Left renal cortex interstitium (tissue), 4 donors: ENCODE measurements at places on chromosomes 13 and 19. TPM values are rescaled to one million over a fixed set of nuclear protein-coding genes. Genes with fewer than 3 reads are reported as not detected.

- DNase-seq, result no peak
Measured at GRCh38 chr19:16535381-16535780, 6.9 kb downstream of the CHERP start.

GRCh38 chr13:68697551-68697950 is 1410.1 kb upstream of the ATXN8OS start:
- no peak for DNase-seq

GRCh38 chr13:38570706-38571105 is 116.2 kb upstream of the FREM2 start:
- no peak for DNase-seq

- no peak for DNase-seq
Measured at GRCh38 chr13:112964971-112965492, 4.0 kb upstream of the MCF2L start.

DNA sequence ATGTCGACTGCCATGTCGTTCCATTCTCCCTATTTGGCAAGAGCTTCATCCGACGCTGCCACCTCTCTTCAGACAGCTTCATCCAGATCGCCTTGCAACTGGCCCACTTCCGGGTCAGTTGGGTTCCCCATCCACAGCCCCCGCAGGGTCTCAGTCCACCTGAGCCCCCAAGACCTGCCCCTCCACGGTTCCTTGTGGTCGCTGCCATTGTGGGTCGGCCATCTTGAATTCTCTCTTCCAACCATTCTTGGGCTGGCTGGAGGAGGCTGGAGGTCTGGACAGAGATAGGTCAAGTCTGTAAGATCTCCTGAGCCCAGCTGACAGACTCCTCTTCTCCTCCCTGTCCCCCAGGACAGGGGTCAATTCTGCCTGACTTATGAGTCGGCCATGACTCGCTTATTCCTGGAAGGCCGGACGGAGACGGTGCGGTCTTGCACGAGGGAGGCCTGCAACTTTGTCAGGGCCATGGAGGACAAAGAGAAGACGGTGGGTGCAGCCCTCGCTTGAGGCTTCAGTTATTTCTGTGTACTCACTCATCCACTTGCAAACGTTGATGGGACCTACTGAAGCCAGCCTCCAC is 19.5 kb downstream of the CPT1C start:
- DNase-seq, result no peak

DNA sequence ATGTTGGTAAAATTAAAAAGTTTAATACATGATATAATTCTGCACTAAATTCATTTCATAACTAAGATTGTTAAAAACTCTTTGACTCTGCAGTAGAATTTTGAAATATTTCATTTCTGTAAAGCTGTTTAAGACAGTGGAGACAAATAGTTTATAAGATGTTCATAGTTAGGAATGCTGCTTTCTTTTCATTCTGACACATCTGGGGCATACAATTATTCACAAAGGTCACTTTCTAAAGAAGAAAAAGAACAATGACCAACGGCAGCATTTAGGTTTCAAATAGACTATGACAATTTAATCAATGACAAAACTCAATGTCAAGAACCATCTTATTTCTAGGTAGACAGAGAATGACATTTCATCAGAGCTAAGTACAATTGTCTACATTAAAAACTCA is 1422.1 kb downstream of the PCDH9 start:
- DNase-seq, result no peak

DNA sequence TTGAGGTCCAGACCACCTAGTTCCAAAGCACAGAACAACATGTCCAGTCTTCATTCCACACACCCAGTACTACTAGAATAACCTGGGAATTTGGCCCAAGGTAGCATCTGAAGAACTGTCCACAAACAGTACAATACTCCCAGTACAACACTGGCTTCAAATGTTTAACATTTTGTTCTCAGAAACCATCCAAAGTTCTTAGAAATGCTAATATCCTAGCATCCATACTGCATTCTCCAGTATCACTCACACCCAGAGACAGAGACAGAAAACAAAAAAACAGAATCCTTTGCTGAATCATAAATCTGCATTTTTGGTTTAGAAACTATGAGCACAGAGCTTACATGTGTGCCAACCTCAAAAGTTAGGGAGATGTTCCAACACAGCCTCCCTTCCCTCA is 490.8 kb downstream of the FOXO1 start:
- no peak for DNase-seq

Gene SPINT2
- 322 TPM for polyA plus RNA-seq

DNA sequence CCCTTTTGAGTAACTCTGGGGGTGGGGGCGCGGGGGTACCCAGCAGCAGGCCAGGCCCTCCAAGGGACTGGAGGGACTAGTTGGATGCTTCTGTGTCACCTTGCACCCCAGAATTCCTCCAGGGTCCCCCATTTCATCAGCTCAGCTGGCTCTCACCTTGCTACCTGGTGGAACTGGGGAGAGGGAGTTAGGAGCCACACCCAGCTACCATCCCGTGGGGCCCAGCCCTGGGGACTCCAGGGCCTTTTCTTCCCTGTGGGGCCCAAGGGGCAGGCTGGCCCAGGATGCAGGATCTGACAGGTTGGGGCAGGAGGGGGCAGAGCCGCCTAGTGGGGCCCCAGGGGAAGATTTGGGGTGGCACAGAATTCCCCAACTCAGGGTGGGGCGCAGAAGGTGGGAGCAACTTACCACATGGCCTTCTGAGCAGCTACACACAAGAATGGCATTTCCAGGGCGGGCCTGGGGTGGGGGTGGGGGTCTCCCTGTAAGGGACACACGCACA is 32.8 kb upstream of the NANOS3 start:
- no peak for DNase-seq

Gene ZNF383
- 13.1 TPM for polyA plus RNA-seq

Gene PCDH9
- polyA plus RNA-seq, result 16.1 TPM

DNA sequence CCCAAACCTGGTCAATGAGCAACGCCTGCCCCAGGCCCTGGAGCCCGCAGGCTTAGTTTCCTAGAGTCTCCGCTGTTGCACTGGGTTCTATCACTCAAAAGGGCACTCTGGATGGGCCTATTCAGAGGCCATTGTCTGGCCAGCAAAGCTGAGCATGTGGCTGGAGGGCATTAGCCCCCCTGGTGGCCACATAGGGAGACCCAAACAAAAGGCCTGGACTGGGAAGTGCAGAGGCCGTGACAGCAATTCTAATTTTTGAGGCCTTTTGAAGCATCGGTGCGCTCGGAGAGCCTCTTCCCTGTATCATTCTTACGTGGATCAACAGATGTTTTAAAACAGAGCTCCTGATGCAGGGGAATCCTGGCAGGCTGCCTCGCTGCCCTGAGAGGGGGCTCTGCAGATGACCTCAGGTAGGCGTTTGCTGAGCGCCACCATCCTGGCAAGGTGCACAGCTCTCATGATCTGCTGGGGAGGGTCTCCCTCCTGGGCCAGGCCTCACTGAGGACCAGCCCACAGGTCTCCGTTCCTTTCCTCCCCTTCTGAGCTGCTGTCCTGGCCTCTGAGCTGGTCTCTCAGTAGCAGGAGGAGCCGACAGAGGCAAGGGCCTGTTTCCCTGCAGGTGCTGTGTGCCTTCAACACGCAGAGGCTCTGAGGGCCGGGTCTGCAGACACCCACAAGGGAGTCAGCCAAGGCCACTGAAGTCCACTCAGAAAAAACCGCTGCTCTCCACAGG is 190.5 kb downstream of the URI1 start:
- DNase-seq, result no peak

Gene MLLT1
- polyA plus RNA-seq, result 125 TPM

Gene SBSN
- polyA plus RNA-seq, result not detected

Gene SIGLEC8
- polyA plus RNA-seq, result not detected

DNA sequence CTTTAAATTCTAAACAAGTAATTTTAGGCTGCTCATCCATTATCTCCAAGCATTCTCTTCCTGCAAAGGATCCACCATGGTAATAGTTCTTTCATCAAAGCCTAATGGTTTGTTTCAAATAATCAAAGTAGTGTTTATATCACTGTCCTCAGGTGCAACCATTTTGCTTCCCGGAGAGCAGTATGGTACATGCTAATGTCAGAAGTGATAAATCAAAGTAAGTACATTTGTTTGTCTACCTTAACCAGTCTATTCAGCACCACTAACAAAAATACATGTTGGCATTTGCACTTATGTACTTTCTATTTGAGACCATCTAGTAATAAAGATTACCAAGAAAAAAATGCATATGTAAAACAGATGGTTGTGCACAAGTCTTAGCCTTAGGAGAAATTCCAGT is 37.5 kb downstream of the DACH1 start:
- no peak for DNase-seq

DNA sequence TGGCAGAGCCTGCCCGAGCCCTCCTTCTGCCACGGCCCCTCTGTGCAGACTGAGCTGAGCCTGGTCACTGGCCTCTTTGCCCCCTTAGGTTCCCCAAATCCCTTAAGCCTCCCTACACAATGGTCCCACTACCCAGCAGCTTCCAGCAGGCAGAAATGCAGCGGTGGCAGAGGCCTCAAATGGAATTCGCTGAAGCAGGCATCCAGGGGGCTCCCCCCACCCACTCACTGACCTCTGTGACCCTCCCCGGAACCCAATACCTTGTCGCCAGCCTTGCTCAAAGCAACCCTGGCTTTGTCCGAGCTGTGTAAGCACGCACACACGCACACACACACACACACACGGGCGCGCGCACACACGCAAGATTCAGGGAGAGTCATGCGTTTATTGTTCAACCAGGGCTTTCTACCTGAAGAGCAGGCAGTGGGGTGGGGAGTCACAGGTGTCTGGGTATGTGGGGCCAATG is at the start of gene LIM2:
Gene LIM2, minus strand, starts transcription at position 51 of the 466 bp plus-strand sequence. CDS start 531 bp downstream, outside the sequence.
- DNase-seq, result no peak

DNA sequence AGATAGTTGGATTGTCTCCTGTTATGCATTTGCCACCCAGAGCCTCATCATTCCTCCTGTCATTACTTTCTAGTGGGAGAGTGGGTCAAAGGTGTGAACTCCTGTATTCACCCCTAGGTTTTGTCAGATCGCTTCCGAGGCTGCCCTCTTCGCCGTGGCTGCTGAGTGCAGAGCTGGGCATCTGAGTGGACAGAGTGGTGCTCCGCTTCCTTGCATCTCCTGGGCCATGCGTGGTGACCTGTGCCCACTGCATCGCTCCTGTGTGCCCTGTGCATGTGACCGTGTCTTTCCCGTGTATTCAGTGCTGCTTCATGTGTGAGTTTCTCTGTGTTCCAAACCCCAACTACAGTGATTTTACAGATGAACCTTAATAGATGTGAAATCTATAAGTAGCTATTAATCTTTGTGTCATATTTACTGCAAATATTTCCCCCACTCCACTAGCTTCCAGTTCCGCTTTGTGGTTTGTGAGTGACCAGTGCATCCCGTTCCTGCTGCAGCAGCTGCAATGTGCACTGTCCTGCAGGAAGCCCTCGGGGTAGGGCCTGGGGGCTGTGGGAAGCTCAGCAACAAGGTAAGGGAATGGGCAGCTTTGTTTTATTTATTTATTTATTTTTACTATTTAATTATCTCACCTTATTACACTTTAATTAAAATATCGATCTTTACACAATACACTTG is 53.1 kb downstream of the C13orf46 start:
- DNase-seq, result no peak

DNA sequence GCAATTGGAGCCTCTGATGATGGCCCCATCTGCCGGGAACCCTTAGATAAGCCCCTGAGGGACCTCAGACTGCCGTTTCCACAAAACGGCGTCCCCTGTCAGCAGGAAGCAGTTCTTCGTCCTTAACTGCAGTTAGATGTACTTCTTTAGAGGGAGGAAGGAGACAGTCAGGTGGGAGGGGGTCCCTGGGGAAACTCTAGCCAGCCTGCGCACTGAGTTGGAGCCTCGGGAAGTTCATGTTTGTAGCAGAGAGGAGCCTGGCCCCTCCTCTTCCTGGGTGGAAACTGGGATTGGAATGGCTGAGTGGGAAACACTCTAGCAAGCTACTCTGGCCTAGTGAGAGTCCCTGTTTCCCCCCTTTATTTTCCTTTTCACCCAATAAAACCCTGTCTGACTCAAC is 612.4 kb downstream of the PCDH9 start:
- DNase-seq, result no peak

- no peak for DNase-seq
Measured at GRCh38 chr13:111080642-111081041, 34.5 kb upstream of the ARHGEF7 start.

DNA sequence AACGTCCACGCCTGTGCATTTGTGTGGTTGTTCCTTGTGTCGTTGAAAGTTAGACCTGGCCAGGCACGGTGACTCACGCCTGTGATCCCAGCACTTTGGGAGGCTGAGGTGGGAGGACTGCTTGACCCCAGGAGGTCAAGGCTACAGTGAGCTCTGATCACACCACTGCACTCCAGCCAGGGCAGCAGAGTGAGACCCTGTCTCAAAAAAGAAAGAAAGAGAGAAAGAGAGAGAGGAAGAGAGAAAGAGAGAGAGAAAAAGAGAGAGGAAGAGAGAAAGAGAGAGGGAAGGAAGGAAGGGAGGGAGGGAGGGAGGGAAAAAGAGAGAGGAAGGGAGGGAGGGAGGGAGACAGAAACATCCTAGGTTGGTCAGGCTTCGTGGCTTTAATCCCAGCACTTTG is 5.1 kb downstream of the ZNF114 start:
- no peak for DNase-seq

DNA sequence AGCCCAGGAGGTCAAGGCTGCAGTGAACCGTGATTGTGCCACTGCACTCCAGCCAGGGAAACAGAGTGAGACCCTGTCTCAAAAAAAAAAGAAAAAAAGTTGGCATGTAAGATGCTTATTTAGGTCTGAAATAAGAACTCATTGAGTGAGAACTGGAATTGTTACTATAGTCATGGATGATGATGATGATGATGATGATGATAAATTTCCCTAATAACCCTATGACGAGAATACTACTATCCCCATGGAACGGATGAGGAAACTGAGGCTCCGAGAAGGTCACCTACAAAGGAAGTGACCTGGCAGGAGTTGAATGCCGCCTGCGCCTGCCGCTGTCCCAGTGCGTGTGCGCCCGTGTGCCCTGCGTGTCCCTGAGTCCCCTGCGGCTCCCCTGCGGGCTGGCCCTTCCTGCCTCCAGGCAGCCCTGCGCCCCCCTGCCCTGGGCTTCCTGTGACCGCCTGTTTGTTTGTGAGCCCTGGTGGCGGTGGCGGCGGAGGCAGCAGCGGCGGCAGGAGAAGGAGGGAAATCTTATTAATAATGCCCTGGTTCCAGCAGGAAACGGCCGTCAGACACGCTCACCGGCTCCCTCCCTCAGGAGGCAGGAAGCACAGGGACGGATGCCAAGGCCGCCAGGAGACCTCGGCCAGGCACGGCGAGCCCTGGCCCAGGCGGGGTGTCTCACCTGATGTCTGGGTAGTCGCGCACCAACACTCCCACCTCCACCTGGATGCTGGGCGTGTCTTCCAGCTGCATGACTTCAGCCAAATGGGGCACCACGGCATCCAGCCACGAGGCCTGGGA is 29.6 kb downstream of the EXOC3L2 start:
- DNase-seq, result no peak

- no peak for DNase-seq
Measured at GRCh38 chr13:111319521-111319920, 921 bp upstream of the TEX29 start.

Gene SLITRK5
- polyA plus RNA-seq, result 1.8 TPM

DNA sequence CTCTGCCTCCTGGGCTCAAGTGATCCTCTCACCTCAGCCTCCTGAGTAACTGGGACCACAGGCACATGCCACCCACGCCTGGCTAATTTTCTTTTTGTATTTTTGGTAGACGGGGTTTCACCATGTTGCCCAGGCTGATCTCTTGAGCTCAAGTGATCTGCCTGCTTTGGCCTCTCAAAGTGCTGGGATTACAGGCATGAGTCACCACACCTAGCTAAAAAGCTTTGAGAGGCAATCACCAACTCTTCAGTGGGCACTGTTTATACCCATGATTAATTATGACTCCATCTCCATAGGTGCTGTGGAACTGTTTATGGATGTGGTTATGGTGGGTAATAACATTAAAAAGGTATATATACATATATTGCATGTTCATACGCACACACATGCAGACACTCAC is 7.5 kb upstream of the RBM26 start:
- no peak for DNase-seq

Gene TMEM255B
- 8.6 TPM for polyA plus RNA-seq

Gene TMC4
- 27.1 TPM for polyA plus RNA-seq
